IMR-90 (cell line): ENCODE measurements at places on chromosomes 16 and 17.
A peak's percentile ranks its signal among the peaks of the same experiment; 100 is the strongest.

DNA sequence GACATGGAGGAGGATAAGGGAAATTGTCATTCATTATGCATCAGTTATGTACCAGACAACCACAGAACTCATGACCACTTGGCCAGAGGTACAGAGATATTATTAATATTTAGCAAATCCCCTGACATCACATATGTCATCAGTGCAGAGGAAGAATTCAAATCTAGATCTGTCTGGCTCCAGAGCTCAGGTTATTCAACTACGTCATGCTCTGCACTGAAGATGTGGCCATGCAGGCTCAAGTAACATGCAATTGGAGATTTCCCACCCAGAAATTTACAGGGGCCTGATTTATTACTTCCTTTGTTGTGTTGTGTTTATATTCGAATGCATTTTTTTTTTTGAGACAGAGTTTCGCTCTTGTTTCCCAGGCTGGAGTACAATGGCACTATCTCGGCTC is 224.3 kb downstream of the HS3ST4 start:
- DNase-seq: no peak

- no peak for DNase-seq
Observed at GRCh38 chr16:53982631-53983042, 278.7 kb downstream of the FTO start.

- DNase-seq: no peak
Observed at GRCh38 chr16:25018972-25019617, 3.9 kb upstream of the ARHGAP17 start.

- DNase-seq: no peak
Observed at GRCh38 chr17:40535924-40536294, 29.4 kb downstream of the CCR7 start.

GRCh38 chr17:61128661-61129115 is 271.0 kb upstream of the TBX2 start:
- DNase-seq: peak; percentile 52

GRCh38 chr16:14063618-14064581 is 7.2 kb upstream of the MRTFB start:
- DNase-seq: no peak

GRCh38 chr17:17754719-17755686 is 73.7 kb downstream of the RAI1 start:
- no peak for DNase-seq

DNA sequence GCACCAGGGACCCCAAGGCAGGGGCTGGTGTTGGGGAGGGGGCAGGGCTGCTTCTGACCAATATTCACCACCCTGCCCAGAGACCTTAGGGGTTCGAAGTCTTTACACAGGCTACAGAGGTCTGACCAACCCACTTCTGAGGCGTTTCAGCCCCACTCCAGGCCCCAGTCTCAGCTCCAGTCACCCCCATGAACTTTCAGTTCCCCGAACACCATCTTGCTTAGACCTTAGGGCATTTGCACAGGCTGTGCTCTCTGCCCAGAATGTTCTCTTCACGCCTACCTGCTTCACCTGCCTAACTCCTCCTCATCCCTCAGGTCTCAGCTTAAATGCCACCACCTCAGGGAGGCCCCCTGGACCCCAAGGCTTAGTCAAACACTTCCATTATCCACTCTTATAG is 25.8 kb upstream of the CPNE2 start:
- no peak for DNase-seq

GRCh38 chr16:75282466-75283281 is 31.2 kb upstream of the BCAR1 start:
- DNase-seq: peak; percentile 45

DNA sequence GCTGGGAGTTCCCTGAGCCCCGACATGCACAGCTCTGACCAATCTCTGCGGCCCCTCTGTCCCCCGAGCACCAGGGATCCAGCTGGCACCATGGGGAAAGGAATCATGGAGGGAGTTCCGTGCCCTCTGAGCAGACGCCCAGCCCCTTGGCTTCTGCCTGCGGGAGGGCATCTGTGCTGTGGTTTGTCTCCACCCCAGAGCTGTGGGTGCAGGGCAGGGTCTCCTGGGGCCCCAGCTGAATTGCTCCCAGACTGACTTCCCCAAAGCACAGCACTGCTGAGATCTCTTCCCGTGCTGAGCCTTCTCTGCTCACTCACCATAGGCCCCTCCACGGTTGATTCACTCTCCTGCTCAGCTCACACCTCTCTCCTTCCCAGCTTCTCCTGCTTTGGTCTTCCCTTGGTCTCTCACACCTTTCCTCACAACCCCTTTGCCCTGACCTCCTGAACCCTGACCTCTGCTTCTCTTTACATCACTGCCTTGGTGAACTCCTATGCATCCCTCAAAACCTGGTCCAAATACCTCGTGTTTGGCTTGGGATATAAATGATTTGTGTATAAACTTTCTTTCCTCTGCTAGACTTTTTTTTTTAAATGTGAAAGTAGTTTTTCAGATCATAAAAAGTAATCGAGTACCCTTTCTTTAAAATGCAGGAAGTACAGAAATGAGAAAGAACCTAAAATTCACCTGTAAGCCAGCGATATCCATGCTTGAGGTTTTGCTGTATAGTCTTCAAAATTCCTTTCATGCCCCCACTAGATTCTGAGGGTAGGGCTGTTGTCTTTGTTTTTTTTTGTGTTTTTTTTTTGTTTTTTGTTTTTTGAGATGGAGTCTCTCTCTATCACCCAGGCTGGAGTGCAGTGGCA is 265.3 kb downstream of the SEC14L1 start:
- no peak for DNase-seq

DNA sequence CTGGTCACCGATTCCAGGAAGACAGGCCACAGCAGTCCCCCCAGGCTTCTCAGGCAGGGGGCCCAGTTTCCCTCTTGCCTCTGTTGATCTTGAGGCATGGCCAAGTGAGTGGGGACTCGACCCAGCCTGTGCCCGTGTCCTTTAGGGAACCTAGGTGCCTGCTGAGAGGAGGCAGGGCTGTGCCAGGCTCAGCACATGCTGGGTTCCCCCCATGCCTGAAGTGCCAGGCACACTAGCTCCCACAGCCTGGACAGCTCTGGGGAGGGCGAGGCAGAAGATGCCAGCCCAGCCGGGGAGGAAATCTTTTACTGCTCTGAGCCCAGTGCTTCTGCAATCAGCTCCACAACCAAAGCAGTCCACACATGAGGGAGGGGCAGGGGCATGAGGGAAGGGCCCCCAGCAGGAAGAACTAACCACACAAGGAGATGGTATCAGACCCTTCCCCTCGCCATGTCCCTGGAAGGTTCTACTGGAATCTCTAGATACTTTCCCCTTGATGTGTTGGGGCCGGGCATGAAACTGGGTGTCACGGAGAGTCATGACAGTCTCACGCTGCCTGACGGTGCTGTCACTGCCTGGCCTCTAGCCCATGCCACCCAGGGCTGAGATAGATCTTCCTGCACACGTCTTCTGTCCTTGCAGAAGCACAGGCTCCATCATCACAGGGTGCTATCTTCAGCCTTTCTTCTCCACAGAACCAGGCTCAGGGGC is 25.5 kb downstream of the MYO18A start:
- no peak for DNase-seq

DNA sequence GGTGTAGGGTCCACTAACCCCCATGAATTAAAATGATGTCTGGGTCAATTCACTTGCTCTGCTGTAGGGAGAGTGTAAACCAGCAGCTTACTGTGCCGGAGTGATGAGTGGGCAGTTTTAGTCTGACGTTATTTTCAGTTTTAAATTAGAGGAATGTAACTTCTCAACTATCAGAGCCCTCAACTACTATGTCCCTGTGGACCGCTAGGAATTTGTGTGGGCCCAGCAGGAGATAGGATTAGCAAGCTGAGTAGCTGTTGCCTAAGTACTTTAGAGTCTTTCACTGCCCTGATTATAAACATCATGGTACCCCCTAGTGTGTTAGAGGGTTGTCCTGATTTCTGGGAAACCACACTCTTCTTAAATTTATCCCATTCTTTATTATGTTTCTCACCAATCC is 11.4 kb downstream of the MARVELD3 start:
- peak; percentile 86 for DNase-seq

DNA sequence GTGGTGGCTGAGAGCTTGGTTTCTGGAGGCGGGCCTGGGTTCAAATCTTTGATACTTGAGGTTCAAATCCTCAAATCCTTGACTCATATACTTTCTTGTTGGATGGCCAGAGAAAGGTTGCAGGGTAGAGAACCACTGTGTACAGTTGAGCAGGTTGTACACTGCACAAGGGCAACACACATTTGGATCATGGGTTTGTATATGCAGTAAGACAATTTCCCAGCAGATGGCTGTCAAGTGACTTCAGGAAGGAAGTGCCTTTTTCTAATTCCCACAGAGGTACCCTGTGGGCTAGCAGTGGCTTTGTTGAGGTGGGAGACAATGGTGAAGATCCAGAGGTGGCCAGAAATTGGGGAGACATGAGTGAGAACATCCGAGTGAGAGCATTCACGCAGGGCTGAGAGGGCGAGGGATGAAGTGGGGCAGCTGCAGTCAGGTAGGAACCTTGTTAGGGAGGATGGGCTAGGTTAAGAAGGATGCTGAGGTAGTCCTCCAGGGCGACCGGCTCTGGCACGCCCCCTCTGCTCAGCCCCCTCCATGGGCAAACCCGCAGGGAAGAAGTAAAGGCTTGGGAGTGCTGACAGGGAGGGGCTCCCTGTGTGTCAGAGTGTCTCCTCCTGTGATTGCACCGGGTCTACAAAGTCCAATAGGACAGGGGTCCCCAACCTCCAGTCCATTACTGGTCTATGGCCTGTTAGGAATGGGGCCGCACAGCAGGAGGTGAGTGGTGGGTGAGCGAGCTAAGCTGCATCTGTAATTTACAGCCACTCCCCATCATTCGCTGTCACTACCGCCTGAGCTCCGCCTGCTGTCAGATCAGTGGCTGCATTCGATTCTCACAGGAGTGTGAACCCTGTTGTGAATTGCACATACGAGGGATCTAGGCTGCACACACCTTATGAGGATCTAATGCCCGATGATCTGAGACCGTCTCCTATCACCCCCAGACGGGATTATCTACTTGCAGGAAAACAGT is 2.7 kb downstream of the C16orf89 start:
- DNase-seq: no peak

DNA sequence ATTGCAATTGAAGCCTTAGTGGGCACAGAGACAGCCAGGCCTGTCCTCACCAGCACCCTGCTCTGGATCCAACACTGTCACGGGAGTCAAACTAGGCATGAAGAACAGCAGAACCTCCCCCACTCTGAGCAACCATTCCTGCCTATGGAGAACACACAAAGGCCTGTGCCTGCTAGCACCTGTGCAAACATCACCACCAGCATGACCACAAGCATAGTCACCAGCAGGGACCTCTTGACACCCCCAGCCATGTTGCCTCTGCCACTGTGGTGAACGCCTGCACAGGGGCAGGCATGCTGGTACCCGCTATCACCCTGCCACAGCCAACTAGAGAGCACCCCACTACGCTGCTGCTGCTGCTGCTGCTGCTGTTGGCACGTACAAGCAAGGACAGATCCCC is 51.7 kb downstream of the CMC2 start:
- DNase-seq: no peak

GRCh38 chr17:80992948-80993624 is 1.4 kb downstream of the CHMP6 start:
- DNase-seq: no peak

DNA sequence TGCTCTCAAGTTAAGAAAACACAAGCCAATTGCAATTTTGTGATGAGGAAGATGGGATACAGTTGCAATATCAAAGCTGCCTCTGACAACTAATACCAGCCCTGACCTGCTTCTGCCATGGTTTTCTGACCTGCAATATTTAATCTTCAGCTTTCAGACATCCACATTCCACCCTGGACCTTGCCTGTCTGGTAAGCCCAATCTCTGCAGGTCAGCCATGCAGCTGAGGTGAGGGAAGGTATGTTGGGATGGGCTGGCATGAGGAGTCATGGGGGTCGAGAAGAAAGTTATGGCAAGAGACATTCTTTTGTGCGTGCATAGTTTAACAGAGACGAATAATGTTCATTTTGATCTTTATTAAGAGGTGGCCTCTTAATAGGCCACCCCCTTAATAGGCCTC is 31.5 kb downstream of the KCNJ16 start:
- DNase-seq: no peak

DNA sequence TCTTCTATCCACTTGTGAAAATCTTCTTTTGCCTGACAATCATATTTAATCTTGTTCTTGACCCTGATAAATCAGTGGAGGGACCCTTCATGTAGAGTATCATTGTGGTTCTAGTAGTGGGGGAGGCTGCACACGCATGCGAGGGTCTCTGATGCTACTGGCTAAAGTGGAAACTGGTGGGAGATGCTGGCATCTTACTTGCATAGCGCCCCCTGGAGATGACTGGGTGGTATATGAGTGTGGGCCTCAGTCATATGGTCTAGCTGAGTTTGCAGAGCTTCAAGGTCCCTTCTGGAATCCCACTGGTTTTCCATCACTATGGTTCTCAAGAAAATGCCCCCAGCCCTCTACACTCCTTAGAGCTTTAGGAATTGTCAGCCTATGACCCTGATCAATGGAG is 236.4 kb upstream of the AXIN2 start:
- DNase-seq: no peak

GRCh38 chr17:17545984-17546383 is 45.5 kb downstream of the PEMT start:
- no peak for DNase-seq

DNA sequence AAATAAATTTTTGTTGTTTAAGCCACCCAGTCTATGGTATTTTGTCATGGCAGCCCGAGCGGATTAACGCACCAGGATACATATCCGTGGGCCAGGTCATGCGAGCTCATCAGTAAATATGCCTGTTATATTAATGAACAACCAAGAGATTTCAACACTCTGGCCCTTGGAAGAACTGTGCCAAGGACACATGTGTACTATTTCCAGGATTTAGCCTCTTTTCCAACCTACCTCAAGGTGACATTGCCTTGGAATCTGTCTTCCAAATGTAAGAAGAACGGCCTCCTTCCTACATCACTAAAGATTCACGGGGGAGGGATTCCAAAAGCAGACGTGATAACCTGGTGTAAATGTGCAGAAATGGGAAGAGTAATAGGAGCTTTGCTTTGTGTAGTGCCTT is 72.8 kb upstream of the DYNLRB2 start:
- no peak for DNase-seq

DNA sequence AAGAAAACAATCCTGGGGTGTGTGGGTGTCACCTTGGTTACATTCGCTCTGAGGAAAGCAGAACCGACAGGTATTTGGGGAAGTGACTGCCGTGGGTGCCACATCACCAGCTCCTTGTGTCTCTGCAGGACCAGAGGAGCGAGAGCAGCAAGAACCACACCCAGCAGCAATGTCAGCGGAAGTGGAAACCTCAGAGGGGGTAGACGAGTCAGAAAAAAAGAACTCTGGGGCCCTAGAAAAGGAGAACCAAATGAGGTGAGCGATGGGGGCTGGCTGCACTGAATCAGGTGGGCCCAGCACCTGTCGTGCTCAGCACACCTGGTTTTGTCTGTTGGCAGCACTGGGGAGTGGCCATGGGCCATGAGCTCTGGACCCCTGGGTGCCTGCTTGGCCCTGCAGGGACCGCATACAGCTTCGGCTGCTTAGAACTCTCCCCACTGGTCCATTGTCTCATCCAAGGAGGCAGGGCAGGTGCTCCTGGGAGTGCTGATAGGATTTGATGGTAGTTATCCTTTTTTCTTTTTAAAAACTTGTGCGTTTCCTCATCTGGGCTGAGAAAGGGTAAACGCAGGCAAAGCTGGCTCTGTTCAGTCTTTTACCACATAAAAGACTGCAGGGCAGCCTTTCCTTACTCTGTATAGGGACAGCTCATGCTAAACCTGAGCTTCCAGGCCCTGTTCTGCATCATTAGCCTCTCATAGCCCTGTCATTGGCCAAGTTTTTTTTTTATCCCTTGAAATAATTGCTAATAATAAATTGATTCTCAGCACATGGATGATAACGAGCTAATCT is 29.4 kb downstream of the HMOX2 start:
- DNase-seq: no peak

GRCh38 chr17:43366891-43367736 is 31.7 kb upstream of the ARL4D start:
- DNase-seq: no peak
